Activated naive CD4-positive, alpha-beta T cell treated with anti-CD3 and anti-CD28 coated beads, Interleukin-2, amount 50 U/mL, for 16 hours (primary cell): ENCODE measurements at places on chromosomes 4 and X.

DNA sequence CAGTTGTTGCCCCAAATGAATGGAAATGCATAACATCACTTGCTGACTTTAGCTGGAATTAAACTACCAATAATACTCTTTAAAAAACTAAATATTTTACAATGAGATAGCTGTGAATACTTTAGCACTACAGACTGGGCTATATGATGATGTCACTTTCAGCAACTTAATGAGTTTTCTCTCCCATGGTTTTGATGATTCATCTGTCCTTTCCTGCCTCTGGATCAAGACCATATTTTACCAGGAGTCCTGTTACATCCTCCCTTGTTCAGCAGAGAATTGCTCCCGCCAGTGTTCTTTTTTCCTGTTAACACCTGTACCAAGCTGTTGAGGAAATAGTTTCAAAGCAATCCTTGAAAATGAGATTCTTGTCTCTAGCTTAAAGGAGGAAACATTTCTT lies 543.0 kb downstream of the SPRY1 start:
- DNase-seq = no peak

GRCh38 chr4:2948895-2949781 lies 14.1 kb downstream of the NOP14 start:
- DNase-seq = no peak

- DNase-seq = no peak
Observed at GRCh38 chr4:141595531-141595930, 40.9 kb upstream of the IL15 start.

DNA sequence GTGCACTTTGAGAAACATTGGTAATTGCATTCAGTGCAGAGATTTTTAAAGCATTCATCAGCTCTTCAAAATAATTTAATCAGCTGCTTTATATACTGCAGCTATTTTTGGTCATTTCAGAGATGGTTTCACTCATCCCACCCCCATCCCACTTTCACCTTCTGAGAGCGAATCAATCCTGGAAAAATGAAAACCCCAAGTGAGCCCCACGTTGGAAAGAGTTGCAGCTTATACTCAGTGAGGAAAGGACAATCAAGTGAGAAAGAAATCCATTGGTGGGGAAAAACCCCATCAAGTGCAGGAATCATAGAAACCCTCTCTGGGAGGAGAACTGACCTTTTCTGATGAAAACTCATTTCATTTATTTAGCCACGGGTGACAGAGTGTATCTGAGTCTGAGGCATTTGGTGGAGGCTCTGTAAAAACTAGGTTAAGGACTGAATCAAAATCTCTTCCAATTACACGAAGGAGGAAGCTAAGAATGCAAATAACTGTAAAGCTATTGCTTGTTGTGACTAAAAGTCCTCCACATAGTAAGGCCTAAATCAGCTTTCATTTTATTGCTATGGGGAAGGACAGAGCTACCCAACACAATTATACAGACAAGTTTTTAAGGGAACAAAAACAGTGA lies 240.4 kb upstream of the PGRMC2 start:
- DNase-seq = no peak

- no peak for DNase-seq
Observed at GRCh38 chr4:83581411-83582288, 45.7 kb downstream of the GPAT3 start.

DNA sequence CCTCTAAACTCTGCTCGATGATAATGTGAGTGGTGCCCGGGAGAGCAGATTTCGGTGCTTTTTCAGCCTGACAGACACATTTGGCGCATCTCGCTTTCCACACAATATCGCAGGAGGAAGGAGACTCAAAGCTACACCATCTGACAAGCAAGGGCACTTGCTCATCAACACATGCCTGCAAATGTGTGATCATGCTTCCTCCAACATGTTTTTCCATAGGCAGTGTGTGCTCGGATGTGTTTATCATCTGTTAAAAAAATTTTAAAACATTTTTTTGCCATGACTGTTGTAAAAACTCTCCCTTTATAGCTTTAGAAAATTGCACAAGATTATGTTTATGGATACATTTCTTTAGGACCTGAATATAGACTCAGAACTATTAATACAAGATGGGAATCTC lies 170.3 kb upstream of the PUDP start:
- DNase-seq = no peak

DNA sequence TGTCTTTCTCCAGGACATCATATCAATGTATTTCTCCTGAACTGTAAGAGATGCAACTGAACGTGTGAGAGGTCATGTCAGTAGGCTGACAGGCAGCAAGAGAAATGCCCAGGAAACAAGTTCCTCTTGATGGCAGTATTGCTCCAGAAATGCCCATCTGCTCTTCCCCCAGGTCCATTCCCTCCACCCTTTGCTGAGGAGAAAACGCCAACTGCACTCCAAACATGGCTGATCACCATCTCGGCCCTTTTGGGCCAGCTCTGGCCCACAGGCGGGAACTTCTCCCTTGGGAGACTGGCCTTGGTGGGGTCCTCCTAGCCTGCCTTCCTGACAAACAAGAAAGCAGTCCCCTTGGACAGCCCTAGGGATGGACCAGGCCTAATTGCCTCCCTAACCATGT lies 276.5 kb upstream of the AGTR2 start:
- DNase-seq = no peak

GRCh38 chr4:56657818-56658217 lies 23.3 kb downstream of the HOPX start:
- no peak for DNase-seq

- DNase-seq = no peak
Observed at GRCh38 chr4:27046851-27047250, 186.2 kb downstream of the STIM2 start.

- no peak for DNase-seq
Observed at GRCh38 chr4:175806727-175807126, 5.3 kb downstream of the GPM6A start.

DNA sequence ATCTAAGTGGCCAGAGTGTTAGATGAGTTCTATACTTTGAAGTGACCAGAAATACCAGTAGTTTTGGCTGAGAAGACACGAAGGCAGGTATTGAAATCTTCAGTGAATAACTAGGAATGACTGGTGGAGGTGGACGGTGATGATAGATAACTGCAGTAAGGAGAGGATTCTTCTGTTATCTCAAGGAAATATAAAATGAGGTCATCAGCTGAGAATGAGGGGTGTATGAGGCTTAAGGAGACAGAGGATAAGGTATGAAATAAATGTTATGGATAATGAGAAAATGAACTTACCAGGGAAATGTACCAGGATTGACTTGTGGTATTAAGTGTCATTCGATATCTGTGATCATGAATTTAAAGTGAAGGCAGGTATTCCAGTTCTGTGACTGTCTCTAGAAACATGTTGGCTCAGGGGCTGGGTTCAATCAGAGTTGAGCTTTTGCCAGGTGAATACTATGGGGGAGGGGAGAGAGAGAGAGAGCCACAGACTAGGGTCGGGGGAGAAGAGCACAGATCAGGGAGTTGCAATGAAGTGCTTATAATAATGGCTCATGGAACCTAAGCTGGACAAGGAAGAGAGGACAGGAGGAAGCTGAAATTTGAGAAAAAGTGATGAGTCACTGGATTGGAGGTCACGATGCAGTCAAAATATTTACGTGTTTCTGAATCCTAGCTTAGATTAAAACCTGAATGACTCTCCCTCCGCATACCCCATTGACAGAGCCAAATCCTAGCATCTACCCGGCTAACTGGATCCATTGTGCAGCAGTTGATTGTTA lies 37.5 kb upstream of the BRS3 start:
- DNase-seq = no peak

- no peak for DNase-seq
Observed at GRCh38 chrX:110448459-110448858, 89.8 kb downstream of the RTL9 start.

DNA sequence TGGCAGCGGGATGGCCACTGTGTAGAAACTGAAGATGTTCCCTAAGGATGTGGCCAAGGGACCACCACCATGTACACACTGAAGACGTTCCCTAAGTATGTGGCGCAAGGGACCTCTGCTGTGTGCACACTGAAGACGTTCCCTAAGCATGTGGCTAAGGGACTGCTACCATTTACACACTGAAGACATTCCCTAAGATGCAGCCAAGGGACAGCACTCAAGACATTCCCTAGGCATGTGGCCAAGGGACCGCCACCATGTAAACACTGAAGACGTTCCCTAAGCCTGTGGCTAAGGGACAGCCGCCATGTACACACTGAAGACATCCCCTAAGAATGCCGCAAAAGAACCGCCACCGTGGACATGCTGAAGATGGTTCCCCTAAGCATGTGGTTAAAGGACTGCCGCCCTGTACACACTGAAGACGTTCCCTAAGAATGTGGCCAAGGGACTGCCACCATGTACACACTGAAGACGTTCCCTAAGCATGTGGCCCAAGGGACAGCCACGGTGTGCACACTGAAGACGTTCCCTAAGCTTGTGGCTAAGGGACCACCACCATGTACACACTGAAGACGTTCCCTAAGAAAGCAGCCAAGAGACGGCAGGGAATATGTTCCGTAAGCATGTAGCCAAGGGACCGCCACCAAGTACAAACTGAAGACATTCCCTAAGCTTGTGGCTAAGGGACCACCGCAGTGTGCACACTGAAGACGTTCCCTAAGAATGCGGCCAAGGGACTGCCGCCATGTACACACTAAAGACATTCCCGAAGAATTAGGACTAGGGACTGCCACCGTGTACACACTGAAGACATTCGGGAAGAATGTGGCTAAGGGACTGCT lies 43.3 kb downstream of the DHRSX start:
- DNase-seq = no peak

DNA sequence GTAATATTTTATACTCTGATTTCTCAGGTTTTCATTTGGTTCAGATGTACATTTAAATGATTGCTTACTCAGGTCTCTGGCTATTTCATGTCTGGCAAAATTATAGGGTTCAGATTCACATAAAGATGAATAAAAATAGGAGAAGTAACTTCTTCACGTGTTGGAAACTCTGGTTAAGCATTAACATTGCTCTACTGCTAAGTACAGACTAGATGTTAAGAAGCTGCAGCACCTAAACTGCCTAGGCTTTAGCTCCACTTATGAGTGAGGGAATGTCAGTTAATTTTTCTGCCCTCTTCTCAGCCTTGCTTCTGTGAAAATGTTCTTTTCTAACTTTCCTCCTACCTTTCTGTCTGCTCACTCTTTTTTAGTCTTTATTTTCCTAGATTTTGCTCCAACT lies 361.2 kb downstream of the ARAP2 start:
- DNase-seq = no peak

DNA sequence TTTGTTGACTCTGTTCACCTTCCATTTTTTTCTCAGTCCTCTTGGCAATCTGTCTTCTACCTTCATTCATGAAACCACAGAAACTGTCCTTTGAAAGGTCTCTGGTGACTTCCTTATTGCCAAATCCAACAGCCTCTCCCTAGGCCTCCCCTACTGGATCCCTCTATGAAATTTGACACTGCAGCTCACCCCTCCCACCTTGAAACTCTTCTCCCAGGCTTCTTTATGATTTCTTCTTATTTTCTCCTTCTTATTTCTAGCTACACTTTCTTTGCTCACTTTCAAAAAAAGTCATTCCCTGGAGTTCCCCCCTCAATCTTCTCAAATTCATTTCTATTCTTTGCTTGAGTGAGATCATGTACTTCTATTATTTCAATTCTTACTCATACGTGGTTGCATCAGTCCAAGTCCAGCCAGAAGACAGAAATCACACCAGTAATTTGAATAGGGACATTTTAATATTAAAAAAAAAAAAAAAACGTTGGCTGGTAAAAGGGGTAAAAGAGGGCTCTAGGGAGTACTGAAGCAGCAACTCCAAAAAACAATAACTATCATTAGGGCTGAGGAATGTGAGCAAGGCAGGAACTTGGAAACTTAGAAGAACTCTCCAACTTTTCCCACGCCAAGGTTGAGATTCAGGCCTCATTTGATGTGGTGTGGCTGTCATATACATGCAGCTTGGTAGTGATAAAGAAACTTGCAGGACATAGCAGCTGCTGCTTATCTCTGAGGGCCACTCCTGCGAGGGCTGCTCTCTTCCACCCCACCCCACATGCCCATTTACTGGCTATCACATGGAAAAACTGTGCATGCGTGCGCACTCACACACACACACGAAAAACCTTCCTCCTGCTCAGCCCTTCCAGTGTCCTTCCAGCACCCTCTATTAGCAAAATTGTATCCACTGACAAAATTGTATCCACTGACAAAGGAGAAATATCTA lies 169.8 kb upstream of the GALNT7 start:
- DNase-seq = no peak

DNA sequence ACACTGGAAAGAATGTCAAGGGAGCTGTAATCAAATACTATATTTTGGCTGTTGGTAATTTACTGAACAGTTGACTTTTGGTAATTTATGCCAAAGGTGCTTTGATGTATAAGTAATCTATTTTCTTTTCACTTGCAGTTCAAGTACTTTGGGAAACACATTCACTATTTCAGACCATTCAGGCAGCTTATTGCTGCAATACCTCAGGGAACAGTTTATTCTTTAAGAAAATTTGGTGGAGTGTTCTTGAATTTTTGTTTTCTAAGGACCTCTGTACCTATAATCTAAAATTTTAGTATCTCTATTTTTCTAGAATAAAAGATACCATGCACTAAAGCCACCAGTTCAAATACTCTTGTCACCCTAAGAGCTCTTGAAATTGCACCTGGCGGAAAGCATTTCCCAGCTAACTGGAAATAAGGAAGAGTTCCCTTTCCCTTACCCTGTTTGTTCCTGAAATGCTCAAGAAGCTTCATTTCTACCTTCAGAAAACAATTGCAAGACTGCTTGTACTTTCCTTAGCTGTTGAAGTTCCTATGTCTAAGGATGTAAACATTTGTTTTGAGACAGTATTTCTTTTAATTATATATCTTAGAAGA lies 633.5 kb upstream of the FAT1 start:
- no peak for DNase-seq

- DNase-seq = no peak
Observed at GRCh38 chr4:7323461-7323871, 111.3 kb downstream of the PSAPL1 start.

DNA sequence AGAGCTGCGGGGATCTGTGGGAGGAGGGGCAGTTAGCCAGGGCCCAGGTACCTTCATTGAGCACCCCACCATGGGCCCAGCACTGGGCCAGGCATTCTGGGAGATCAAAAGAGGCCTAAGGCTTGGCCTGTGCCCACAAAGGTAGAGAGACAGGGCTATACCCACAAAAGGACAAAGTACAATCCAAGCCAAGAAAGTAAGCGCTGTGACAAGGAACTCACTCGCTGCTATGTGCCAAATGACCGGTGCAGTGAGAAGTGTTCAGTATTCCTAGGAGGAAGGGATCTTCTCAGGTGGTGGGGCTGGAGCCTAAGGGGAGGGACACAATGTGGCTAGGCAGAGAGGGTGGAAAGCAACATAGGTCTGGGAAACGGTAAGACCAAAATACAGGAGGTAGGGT lies 8.8 kb upstream of the FRMPD3 start:
- no peak for DNase-seq

GRCh38 chrX:41240509-41240908 lies 93.5 kb upstream of the DDX3X start:
- DNase-seq = no peak

GRCh38 chr4:78622253-78622979 lies 70.8 kb downstream of the ANXA3 start:
- no peak for DNase-seq

DNA sequence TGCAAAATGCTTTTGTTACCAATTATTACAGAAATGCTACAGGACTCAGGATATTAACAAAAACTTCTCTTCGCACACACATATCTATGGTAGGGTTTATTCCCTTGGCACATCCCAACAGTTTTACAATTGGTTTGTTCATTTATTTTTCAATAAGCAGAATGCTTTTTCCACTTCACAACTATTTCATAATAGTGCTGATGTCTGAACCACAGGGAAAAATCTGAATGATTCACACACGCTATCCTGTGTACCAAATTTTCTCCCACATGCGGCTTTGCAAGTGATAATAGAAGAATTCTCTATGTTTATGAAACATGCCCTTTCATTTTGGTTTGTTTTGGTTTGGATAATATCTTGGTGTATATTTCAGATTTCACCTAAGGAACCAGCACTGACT lies 725.7 kb upstream of the TENM3 start:
- DNase-seq = no peak

- no peak for DNase-seq
Observed at GRCh38 chr4:11843927-11844326, 415.2 kb upstream of the HS3ST1 start.
